ENCODE measurements at places on chromosomes 16 and 17. TPM values are rescaled to one million over a fixed set of nuclear protein-coding genes. Genes with fewer than 3 reads are reported as not detected.

GRCh38 chr17:58210922-58211321 is 8.1 kb downstream of the MKS1 start:
- no peak for DNase-seq

- DNase-seq, result no peak
Observed at GRCh38 chr17:975371-975915, 4.1 kb downstream of the NXN start.

DNA sequence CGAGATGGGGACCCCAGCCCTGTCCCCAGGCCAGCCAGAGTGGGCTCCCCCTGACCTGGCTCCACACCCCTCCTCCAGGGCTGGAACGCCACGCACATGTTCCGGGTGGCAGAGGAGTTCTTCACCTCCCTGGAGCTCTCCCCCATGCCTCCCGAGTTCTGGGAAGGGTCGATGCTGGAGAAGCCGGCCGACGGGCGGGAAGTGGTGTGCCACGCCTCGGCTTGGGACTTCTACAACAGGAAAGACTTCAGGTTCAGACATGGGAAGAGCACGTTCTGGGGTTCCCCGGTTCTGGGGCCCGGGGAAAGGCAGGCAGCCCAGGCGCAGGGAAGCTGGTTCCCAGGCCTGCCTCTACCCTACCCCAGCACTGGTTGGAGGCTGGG is 4.6 kb downstream of the ACE start:
- DNase-seq, result no peak

- DNase-seq, result no peak
Observed at GRCh38 chr17:17781591-17782496, 54.9 kb downstream of the SREBF1 start.

DNA sequence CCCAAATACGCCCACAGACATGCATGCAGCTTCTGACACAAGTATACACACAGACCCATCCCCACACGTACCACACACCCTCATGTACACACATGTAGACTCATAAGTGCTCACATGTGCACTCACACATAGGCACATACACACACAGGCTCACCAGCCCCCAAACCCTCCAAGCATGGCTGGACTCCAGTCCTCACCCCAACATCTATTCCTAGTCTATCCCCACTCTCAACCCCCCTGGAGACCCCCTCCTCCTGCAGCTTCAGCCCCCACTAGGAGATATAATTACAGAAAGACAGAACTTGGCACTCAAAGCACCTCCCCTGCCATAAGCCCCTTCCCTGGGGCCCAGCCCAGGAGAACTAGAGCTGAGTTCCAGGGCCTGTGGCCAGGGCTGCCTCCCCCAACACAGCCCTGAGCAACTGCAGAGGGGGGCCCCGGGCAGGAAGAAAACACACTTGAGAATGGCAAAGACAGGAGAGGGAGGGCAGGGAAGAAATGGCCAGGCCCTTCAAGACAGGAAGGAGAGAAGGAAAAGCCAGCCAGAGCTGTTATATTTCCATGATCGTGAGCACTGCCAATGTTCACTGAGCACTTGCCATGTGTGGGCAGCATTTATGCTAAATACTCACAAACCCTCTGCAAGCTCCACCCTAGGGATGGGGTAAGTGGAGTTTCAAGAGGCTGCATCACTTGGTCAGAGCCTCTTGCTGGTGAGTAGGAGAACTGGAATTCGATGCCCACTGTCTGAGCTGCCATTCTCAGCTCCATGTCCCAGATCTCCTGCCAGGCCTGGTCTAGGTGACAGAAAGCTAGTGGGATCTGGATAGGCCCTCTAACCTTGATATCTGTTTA is 224.5 kb downstream of the ZNF423 start:
- no peak for DNase-seq

DNA sequence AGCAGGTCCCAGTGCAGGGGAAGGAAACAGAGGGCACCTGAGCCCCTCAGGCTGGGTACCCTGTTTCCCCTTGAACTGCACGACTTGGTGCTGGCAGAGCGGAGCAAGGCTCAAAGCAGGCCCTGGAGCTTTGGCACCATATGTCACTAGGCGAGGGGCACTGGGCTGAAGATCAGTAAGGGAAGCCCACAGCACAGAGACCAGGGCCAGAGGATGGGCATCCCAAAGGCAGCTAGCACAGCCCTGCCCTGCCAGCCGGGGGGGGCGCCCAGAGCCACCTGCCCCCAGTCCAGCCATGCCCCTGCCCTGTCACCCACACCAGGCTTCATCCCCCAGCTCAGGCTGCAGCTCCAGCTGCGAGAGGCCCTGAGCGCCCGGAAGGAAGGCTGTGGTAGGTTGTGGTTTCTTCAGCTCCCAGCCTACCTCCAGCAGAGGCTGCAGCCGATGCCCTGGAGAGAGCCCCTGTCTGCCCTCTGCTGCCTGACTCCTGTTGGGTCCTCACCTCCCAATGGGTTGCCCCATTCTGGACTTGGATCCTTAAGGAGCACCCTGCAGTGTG is 10.9 kb downstream of the NHERF1 start:
- DNase-seq, result no peak

DNA sequence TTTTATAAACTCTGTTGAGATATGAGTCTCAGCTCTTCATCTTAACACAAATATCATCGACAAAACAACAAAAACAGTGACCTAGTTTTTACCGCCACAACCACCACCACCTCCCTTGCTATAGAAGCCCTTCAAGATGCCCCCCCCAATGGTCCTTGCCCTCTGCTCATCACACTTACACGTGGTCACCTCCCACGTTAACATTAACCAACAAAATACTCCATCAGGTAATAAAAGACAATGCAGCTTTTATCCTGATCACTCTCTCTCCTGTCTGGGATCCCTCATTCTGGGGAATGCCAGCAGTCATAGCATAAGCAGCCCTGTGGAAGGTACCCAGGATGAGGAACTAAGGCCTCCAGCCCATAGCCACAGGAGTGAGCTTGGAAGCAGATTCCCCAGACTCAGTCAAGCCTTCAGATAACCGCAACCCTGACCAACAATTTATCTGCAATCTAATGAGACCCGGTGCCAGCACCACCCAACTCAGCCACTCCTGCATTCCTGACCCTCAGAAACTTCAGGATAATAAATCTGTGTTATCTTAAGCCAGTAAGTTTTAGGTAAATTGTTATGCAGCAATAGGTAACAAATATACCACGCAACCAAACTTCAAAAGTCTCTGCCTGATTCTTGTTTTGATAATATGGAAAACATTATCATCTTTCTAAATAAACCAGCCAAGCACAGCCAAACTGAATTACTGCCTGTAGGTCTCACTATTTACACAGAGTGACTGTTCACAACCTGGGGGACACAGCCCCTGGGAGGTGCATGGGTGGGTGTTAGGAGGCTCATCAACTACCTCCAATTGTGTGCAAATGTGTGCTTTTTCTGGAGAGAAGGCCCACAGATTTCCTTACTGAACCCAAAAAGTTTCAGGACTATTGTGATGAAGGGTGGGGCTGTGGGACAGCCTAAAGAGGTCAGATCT is 6.1 kb downstream of the PECAM1 start:
- DNase-seq, result no peak

GRCh38 chr16:30005341-30006094 is 5.3 kb downstream of the DOC2A start:
- no peak for DNase-seq

GRCh38 chr17:335691-336090 is 16.9 kb downstream of the RPH3AL start:
- no peak for DNase-seq

GRCh38 chr17:74356646-74357465 is 4.8 kb downstream of the BTBD17 start:
- DNase-seq, result no peak

DNA sequence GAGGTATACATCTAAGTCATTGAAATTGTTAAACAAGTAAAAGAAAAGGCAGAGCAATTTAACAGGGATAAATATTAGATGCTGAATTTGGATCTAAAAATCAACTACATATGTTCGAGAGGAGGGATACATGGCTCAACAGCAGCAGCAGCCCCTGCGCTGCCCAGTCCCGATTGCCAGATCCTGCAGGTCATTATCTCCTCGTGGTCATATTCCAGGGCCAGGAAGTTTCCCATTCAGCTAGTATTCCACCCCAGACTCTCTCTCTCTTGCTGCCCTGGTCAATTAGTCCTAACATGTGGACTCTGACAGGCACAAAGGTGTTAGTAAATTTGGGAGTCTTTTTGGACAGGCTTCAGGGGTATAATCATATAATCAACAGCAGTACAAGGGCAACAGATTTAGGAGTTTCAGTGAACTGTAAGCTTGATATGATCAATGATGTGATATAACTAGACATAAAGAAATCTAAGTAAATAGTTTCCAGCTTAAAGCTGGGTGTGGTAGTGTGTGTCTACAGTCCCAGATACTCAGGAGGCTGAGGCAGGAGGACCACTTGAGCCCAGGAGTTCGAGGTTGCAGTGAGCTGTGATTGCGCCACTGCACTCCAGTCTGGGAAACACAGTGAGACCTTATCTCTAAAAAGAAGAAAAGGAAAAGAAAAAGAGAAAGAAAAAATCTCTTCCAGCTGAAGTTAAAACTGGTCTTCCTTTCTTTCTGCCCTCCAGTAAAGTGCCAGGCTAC is 96.5 kb upstream of the MED13 start:
- DNase-seq, result no peak

DNA sequence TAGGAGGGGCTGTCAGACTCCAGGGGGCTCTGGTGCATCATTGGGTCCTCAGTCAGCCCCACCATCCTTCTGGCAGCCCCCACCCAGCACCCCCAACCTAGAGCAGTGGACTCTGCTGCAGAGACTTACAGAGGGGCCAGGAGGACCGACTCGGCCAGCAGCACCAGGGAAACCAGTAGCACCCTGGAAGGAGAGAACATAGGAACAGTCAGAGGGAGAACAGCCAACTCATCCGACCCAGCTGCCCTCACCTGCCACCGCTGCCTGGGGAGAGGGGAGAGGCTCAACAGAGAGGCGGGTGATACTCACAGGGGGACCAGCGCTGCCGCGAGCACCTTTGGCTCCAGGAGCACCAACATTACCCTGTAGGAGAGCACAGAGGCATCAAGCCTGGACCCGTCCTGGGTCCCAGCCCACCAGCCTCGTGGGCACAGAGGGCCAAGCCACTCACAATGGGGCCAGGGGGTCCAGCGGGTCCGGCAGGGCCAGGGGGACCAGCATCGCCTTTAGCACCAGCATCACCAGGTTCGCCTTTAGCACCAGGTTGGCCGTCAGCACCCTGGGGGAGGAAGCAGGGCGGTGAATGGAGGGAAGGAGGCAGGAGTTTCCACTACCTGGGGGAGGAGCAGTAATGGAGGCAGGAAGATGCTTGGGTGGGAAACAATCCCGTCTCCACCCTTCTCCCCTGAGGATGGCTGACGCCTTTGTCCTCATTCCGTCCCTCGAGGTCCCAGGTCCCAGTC is 11.7 kb downstream of the COL1A1 start:
- no peak for DNase-seq

- DNase-seq, result no peak
Observed at GRCh38 chr16:82044585-82044911, 9.5 kb downstream of the HSD17B2 start.

GRCh38 chr16:4315186-4316107 is at the start of gene GLIS2:
Gene GLIS2 (plus strand): TSS chr16:4316067. CDS start chr16:4332281, 16,214 bp downstream.
- no peak for DNase-seq

DNA sequence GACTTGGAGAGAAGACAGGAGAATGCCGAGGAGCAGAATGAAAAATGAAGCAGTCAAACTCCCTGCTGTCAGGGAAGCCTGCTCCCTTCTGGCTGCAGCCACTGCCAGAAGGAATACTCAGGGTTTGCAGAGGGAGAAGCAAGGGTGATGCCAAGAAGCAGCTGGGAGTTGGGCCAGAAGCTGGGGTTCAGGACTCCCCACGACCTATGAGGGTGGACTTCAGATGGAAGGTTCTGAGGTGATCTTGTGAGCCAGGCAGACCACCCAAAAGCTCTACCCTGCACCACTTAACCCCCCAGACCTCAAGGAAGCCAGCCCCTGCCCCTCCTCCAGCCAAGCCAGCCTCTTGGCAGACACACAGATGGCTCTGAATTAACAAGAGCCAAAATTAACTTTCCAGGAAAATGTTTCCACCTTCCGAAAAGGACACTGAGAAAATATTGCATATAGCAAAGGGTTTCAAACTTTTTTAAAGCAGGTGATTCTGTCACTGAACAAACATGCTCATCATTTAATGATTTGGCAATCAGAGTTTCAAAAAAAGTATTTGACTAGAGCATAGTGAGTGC is 126.0 kb upstream of the ERCC4 start:
- DNase-seq, result no peak

- no peak for DNase-seq
Observed at GRCh38 chr17:29138184-29138955, 41.8 kb downstream of the MYO18A start.

- no peak for DNase-seq
Observed at GRCh38 chr16:51359141-51359955, 208.3 kb upstream of the SALL1 start.

GRCh38 chr17:53560953-53561352 is 261.8 kb upstream of the KIF2B start:
- no peak for DNase-seq

- DNase-seq, result no peak
Observed at GRCh38 chr17:65583921-65584603, 22.6 kb upstream of the AXIN2 start.

- DNase-seq, result no peak
Observed at GRCh38 chr17:74296548-74296936, 22.5 kb downstream of the DNAI2 start.

- no peak for DNase-seq
Observed at GRCh38 chr16:50208460-50208931, 55.4 kb downstream of the TENT4B start.

DNA sequence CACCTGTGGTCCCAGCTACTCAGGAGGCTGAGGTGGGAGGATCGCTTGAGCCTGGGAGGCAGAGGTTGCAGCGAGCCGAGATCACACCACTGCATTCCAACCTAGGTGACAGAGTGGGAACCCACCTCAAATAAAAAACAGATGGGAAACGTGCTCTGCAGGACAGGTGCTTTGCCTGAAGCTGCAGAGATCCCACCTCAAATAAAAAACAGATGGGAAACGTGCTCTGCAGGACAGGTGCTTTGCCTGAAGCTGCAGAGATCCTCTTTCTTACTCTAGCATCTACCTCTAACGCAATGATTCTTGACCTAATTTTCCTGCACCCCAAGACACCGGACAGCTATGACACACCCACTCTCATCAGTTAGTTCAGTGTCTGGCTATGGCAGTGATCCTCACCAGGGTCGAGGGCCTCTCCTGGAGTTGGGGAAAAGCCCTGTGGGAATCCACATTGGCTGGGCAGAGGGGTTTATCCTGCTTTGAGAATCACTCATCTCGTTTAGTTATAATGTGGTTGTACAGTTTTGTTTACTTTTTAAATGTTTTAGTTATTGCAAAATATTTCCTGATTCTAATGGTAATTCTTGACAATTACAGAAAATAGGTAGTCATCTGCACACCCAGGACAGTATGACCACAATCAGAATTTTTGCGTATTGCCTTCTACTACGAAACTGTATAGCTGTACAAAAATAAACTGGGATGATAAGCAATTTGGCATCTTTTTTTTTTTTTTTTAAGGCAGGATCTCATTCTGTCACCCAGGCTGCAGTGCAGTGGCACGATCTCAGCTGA is 11.4 kb downstream of the VPS53 start:
- no peak for DNase-seq

TNP2 gene
- not detected for polyA plus RNA-seq

KRT39 gene
- not detected for polyA plus RNA-seq

CNTD1 gene
- polyA plus RNA-seq, result 0.45 TPM

PPP1R27 gene
- not detected for polyA plus RNA-seq

SRCIN1 gene
- polyA plus RNA-seq, result not detected

TEX14 gene
- 0.01 TPM for polyA plus RNA-seq

FOXN1 gene
- polyA plus RNA-seq, result not detected

ENPP7 gene
- not detected for polyA plus RNA-seq

CA5A gene
- polyA plus RNA-seq, result not detected

NTN3 gene
- 0.09 TPM for polyA plus RNA-seq

SSTR5 gene
- not detected for polyA plus RNA-seq

NPLOC4 gene
- 84.9 TPM for polyA plus RNA-seq

OR3A3 gene
- polyA plus RNA-seq, result not detected

KRT33B gene
- polyA plus RNA-seq, result 1.2 TPM

SCRN2 gene
- 41.1 TPM for polyA plus RNA-seq

CDH8 gene
- polyA plus RNA-seq, result 0.13 TPM
